T-helper 1 cell (primary cell): ENCODE measurements at places on chromosomes 1 and 21.

GRCh38 chr1:205042911-205043806 is at the start of gene CNTN2:
TSS of gene CNTN2 (plus strand) at chr1:205043212. CDS start at chr1:205053186, 9,974 bp downstream.
- no peak for DNase-seq

DNA sequence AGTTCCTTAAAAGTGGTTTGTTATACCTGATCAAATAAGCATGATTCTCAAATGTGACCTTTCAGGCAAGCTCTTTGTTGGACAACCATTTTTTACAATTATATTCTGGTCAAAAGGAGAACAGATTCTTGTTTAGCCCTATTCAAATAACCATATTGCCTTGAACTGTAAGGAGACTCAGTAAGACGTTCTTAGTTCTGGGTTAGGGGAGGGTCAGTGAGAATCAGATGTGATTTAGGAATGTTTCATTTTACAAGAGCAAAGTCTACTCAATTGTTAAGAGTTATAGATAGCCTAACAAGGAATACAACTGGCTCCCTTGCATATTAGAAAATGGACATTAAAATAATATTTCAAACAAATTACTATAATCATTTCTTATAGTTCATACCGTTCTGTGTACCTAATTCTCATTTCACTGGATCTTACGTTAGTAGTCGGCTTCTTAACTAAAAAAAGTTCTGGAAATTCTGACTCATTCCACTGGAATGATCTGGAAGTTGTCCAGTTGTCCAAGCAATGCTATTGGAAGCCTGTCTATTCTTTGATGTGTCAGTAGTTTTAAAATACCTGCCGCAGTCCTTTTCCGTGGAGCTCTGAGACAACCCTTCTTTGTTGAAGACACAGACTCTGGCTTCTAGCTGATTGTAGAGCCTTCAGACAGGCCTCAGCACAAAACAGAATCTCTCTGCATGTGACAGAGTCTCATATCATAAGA is 88.8 kb downstream of the MAST2 start:
- DNase-seq, result no peak

- DNase-seq, result no peak
Observed at GRCh38 chr1:212225416-212225815, 59.8 kb upstream of the PPP2R5A start.

DNA sequence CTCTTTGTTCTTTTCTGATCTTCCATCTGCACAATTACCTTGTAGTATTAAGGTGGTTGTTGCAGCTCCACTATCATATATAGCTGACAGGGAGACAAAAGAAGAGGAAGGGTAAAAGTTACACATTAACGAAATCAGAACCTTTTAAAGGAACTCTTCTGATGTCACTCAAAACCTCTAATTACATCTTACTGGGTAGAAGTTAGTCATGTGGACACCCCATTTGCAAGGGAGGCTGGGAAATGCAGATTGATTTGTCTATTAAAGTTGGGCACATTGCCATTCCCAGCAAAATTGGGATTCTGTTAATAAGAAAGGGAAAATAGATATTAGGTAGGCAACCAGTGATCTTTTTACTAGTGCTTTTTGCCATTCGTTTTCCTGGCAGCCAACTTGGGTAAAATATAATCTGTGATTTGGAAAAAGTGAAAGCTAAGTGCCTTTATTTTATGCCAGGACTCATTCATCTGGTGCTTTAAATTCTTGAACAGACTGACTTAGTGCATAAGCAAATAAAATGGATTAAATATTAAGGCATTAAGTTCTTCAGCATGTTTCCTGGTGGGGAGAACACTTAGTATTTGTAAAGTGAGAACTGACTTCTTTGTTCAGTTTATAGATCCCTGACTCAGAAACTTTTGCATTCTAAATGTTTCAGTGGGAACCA is 71.3 kb downstream of the DNM3 start:
- DNase-seq, result no peak

DNA sequence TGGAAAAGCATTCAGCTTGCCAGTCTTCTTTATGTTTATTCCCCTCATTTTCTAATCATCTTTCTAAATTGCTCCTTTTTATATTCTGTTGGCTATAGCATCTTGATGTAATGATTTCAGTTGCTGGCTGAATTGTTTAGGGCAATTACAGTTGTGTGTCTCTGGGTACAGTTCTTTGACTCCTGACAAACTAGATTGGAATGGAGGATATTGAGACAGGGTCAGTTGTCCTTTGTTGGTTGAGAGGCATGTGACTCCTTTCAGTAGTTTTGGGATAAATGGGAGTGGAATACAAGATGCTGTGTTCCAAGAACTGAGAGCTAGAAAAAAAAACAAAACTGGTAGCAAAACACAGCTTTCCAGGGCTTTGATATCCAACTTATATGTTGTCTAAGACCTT is 1.5 kb downstream of the CENPF start:
- DNase-seq, result no peak

DNA sequence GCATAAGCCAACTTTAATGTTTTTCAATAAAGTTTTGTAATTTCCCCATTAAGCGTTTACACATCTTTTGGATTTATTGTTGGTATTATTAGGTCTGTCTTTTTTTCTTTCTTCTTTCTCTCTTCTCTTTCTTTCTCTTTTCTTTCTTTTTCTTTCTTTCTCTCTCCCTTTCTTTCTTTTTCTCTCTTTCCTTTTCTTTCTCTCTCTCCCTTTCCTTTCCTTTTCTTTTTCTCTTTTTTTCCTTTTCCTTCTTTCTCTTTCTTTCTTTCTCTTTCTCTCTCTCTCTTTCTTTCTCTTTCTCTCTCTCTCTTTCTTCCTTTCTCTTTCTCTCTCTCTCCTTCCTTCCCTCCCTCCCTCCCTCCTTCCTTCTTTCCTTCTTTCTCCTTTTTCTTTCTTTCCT is 31.3 kb downstream of the ERRFI1 start:
- no peak for DNase-seq

- DNase-seq, result no peak
Observed at GRCh38 chr1:11031624-11032262, 15.3 kb downstream of the MASP2 start.

DNA sequence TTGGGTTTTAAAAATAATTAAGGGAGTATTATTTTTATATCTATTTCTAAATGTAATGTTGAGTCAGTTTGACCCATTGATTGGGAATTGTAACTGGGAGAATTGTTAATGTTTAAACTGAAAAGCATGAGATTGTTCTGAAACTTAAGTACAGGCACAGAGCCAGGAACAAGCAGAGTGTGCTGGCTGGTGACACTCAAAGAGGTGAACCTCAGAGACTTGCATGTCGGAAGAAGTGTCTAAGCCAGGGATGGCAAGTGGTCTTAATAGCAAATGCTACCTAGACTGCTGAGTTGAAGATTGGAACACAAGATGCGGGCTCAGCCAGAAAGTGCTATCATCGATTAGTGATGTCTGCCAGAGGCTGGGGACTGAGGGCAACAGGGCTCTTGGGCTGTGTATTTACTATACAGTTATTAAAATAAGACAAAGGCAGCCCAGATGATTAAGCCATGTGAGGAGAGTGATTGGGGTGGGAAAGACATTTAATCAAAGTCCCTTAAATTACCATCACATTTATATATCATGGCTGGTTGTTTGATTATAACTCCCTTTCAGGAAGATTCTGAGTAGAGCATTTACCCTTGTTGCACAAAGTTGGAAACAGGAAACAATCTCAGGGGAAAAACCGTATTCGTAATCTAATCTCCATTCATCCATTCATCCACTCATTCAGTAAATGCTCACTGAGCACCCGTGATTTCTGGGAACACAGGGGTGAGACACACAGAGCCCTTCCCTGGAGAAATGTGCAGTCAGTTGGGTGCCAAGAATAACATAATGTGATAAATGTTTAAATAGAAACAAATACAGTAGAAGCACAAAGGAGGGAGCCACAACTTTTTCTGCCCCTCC is 42.8 kb downstream of the C8A start:
- no peak for DNase-seq

- DNase-seq, result no peak
Observed at GRCh38 chr1:204199579-204199978, 3.3 kb upstream of the KISS1 start.

DNA sequence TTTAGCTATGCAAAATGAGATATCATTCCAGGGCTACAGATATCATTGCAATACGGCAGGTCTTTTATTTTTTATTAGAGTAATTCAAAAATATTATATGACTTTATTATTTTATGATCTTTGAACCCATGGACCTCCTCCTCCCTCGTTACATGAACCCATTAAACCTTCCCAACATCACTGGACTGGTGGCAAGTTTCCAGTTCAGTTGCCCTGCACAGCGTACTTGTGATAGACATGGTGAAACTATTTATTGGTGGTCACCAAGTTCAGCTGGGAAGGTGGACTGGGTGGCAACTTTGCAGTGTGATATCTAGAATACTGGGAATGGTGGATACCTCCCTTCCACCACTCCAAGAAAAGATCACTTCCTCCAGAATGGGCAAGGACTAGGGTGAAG is 52.5 kb downstream of the SLC30A10 start:
- DNase-seq, result no peak

DNA sequence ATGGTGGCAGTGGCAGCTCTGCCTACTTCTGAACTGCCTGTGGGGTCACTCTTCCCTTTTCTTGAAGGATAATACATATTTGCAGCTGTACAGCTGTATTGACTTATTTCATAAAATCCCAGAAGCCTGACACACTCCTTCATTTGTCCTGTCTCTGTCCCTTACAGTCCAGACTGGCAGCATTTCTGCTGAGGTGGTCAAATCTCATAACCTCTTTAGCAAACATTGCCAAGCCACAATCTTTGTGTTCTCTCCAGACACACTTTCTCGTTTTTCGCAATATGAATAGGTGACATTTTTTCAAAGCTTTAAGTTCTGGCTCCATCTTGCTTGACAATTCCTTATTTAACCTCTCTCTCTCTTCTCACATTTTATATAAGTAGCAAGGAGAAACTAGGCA is 15.2 kb downstream of the LY9 start:
- no peak for DNase-seq

DNA sequence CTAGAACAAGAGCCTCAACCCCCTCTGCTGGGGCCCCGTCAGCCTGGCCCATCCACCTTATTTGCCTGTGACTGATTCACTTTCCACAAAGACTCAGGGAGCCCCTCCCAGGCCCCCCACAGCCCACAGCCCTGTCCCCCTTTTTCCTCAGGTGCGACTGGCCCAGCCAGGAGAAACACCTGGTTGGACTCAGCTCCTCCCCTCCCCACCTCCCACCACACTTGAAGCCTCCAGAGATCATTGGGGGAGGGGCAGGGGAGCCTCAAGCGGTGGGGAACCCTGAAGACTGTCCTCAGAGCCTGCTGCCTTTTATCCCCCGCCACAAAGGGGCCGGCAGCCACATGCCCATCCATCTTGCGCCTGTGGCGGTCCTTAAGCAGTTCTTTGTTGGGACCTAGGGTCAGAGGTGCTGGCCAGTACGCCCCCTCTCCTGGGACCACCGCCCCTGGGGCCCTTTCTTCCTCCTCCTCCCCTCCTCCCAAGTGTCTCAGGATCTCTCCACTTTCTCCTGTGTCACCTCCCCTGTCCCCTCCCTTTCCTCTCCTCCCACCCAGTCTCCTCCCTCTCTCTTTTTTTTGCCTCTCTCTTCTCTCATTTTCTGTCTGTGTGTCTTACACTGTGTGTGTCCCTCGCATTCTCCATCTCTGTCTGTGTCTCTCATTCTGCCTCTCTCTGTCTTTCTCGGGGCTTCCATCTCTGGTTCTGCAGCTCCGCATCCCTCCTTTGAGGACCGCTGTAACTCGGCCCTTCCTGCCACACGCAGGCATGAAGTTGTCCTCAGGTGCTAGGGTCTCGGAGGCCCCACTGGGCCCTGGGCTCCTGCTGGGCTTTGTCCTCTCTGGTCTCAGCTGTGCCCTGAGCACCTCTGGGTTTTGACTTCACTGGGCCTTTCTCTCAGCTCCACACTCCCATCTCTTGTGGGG is 12.2 kb downstream of the CRABP2 start:
- DNase-seq, result no peak

- no peak for DNase-seq
Observed at GRCh38 chr1:200183637-200184036, 156.1 kb downstream of the NR5A2 start.

DNA sequence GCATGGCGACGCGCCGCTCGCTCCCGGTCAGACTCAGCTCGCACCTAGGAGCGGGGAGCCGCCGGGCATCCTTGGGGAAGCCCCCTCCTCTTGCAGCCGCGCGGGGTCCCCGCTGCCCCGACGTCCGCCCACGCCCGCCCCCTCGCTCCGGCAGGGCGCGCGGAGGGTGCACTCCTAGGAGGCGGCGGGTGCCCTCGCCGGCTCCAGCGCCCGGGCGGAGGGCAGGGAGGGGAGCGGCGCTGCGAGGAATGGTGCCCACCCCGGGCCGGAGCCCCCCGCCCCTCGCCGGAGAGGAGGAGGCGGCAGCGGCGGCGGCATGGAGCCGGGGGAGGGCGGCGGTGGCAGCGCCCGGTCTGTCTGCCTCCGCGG is 488 bp downstream of the FAM78B start:
- no peak for DNase-seq

DNA sequence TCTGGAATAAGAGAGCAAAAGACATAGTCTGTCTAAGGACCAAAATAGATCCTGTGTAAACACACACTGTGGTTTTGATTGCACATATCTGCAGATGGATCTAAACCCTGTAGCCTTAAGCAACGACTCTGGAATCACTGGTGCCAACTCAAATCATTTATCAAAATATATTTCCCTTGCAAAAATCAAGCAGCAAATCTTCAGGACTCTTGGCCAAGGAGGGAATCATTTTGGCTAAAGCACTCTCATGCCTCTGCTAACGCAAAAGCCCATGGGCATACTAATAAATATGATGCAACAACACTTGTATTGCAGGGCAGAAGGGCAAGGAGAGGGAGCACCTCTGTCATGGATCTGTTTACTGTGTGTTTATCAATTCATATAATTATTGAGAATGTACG is 155.4 kb upstream of the DUSP10 start:
- no peak for DNase-seq

GRCh38 chr1:22552021-22552420 is 11.3 kb upstream of the EPHA8 start:
- DNase-seq, result no peak

- DNase-seq, result no peak
Observed at GRCh38 chr1:162856260-162856659, 4.7 kb downstream of the CCDC190 start.
